ENCODE measurements at places on chromosomes 1 and 21.

GRCh38 chr1:198363625-198364151 is 176.8 kb downstream of the ATP6V1G3 start:
- DNase-seq: no peak

DNA sequence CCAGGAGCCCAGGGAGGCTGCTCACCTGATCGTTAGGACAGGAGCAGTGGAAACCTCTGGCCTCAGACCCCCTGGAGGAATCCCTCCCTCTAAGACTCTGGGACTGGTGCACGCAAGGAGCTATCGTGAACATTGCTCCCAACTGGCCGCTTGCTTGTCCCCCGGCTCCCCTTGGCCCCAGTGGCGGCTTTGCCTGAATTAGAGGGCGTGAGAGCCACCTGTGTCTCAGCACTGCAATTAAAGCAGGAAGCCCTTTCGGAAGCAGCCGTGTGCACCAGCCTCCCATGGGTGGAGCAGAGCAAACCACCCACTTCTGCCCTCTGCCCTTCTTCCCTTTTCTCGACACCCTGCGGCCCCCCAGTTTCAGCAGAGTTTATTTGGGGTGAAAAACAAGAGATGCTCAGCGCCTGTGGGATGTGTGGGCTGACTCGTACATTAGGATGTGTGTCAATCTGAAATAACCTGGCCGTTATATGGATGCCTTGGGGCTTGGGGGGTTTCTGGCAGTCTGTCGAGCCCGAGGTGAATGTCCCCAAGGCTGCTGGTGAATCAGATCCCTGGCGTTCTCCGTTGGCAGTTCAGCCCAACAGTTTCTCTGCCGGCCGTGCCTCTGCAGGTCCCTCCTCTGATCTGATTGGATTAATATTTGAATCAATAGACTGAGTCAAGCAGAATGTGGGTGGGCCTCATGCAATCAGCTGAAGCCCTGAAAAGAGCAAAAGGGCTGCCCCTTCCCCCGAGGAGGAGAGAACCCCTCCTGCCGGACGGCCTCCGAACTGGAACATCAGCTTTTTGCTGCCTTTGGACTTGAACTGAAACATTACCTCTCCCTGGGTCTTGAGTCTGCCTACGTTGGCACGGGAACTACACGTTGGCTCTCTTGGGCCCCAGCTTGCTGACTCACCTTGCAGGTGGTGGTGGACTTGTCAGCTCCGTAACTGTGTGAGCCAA is 7.3 kb upstream of the UMODL1 start:
- DNase-seq: peak; percentile 89

DNA sequence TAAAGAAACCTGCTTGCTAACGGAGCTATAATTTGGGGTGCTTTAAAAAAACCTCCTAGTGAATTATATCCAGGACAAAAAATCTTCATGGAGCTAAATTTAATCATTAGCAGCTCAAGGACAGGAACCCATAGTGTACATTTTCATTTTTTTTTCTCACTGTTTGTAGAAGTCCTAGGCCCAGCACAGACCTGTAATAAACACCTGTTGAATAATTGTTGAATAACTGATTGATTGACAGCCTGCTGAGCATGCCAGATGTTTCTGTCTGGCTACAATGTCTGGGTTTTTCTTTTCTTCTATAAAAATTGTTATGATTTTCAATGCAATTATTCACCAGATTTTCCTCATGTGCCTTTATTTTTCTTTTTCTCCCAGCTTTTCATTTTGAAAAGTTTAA is 10.9 kb upstream of the GALNT2 start:
- no peak for DNase-seq

DNA sequence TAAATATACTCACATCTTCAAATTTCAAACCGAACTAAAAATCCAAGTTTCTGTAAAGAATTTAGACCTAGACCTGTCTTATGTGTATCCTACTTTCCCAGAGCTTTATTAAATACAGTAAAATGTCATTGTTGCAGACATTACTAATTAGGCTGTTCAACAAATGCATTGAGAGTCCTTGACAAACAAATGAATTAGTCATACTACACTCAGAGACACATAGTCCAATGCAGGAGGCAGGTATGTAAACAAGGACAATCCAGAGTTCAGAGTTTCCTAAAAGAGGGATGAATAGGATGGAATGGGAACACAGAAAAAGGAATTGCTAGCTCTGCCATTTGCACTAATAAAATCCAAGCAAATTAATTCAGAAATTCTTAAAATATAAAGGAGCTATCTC is 1.6 kb upstream of the EGLN1 start:
- no peak for DNase-seq

- no peak for DNase-seq
Observed at GRCh38 chr21:42414928-42415769, 11.4 kb downstream of the UBASH3A start.

All from bone marrow (tissue), 2 donors.